ENCODE measurements at places on chromosomes 2 and 18. TPM values are rescaled to one million over a fixed set of nuclear protein-coding genes. Genes with fewer than 3 reads are reported as not detected.
A peak's percentile ranks its signal among the peaks of the same experiment; 100 is the strongest.

DNA sequence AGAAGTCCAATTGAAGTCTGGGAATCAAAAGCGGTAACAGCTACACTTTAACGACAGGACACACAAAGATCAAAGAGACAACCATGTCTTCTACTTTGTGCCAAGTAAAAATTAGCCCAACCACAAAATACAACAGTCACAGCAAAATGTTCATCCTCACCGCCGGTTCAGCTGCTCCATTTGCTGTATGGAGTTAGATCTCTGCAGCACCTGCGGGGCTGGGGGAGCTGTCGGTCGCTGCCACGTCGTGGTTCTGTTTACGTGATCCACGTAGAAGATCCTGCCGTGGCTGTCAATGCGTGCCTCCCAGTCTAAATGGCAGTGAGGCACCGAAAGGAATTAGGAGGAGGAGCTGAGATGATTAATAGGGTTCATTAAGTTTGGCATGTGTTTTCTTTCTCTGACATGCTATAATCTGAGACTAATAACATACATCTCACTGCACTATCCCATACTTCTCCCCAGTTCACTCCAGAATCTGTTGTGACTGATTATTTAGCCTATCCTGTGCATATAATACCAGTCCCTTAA lies 136.5 kb upstream of the STK17B start:
- DNase-seq: no peak

Gene ANKRD30BL
- not detected for total RNA-seq

- no peak for DNase-seq
These were observed 20.5 kb downstream of the TMEM18 start for GRCh38 chr2:656676-657075.

Gene GRHL1
- total RNA-seq: 0.57 TPM

Gene PLGLB2
- 0.50 TPM for total RNA-seq

DNA sequence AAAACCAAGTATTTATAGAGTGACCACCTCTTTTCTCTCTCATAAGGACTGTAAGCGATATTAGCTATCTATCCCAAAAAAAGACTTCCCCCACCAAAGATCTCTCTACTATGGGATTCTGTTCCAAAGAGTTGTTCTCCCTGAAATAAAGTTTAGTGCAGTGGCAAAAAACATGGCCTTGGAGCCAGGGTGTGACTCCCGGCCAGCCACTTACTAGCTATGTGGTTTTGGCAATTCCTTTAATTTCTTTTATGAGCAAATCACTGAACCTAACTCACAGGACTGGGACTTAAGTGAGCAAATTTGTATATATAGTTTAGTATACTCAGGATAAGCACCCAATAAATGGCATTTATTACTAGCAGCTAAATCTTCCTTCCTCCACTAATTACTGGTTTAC lies 42.6 kb downstream of the SESTD1 start:
- no peak for DNase-seq

DNA sequence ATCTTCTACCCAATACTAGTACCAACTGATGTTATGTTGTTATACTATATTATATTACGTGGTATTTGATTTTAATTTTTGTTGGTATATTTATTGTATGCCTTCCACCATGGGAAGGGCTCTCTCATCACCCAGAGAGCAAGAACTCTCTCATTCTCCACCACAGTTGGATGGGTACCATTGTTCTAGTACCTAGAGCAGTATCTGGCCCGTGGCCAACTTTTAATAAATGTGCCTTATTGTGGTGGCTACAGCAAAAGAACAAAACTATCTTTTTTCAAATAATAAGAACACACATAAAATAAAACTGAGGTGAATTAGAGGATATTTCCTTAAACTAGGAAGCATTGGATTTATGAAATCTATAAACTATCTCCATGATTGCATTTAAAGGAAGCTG lies 71.8 kb downstream of the PID1 start:
- DNase-seq: no peak

DNA sequence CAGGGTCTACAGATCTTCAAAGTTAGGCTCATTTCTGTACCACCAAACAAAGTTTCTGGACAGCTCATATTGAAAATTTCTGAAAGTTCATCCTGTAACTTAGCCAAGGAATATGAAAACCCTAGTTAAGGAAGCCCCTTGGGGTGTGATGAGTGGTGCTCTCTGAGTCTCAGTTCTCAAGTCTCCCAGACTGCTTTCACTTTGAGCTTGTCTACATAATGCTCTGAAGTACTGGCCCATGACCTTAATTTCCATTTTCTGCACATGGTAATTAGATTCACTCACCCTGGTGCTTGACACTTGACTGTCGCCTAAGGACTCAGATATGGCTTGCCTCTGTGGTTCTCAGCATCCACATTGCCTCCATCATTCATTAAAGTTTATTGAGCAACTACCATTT lies 51.7 kb upstream of the SATB2 start:
- no peak for DNase-seq

Gene NT5C1B
- total RNA-seq: not detected

Gene CAPN14
- not detected for total RNA-seq

GRCh38 chr2:136185981-136186776 lies 68.2 kb upstream of the CXCR4 start:
- DNase-seq: no peak

Gene EGR4
- not detected for total RNA-seq

DNA sequence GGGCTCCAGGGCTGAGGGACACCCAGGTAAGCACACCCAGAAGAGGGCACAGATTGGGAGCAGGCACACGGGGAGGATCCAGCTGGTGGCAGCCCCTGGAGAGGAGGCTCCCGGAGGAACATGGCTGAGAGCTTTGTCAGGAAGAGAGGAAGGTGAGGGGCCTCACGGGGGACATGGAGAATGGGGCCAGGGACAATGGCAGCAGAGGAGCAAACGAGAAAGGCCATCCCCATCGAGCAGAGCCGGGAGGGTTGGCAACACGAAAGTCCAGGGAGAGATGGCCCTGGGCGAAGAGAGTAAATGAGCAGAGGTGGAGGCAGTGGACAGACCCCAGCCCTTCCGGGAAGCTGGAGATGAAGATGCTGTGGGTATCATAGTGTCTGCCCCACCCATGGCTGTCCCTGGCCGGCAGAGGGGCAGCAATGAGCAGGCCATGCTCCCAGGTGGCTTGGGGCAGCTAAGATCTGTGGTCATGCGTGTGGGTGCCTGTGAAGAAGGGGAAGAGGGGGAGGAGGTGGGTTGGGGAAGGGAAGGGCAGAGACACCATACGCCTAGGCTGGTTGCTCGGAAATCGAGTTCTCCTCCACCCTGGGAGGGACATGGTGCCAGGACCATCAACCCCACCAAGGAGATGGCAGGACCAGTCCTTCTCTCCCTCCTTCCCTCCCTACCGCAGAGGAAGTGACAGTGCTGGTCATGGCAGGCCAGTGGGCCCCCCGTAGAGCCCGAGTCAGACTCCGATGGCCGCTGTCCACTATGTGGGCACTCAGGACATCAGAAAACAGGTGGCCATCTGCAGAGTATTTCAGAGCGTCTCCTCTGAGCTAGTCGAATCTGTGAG lies 191.7 kb downstream of the NDUFA10 start:
- DNase-seq: no peak

Gene CNOT9
- total RNA-seq: 114 TPM

DNA sequence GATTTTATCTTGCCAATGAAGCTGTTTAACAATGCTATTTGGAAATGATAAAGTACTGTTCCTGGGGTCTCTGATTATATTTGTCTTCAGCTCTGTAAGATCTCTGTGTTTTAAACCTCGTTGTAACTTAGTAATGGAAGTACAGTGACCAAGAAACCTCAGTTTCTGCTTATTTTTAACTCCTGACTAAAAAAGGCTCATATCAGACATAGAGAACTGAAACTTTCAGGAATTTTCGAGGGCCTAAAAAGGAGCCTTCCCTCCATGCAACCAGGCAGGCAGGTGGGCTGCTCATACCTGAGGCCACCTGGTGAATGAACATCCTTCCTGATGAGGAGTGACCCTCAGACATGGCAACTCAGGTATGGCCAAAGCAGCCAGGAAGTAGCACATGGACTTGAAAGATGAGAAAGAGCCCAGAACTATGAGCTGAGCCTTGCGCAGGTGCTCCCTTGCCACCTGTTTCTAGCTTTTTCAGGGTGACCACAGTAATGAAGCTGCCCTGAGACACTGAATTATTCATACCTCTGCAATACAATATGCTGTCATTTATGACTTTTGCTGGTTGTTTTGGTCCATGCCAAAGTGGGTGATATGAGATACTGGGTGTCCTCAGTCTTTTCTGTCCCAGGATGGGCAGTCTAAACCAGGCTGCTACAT lies 23.9 kb downstream of the MYO3B start:
- DNase-seq: no peak

DNA sequence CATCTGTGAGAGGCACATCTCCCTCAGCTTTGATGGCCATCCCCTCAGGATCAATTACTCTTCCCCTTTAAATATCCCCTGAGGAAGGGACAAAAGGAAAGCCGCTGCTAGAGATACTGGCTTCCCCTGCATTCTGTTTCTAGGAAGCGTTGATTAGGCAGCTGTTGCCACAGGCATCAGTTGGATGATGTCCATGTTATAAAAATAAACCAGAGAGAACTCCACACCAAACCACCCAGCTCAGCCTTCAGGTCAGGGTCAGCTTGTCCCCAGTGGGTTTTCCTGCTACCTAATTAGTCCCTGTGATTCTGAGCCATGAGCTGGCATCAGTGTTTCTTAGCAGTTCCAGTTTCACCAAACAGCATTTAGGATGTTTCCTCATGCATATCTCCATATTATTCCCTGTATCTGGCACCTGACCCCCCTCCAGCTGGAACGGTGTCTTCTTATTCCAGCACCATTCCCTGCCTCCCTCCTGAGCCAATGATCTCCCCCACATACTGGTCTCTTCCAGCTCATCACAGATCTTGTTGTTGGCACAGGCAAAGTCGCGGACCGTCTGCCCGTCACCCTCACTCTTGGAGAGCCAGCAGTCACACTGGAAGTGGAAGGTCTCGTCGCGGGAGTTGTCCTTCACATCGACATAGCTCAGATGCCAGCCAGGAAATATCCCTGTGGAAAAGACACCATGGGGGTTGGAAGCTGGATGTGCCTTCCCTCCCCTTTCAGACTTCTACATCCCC lies 168.4 kb downstream of the LOXHD1 start:
- DNase-seq: no peak

Gene QPCT
- total RNA-seq: 21.6 TPM

Gene GATA6
- 4.3 TPM for total RNA-seq

Gene IL36G
- not detected for total RNA-seq

- no peak for DNase-seq
These were observed 611.0 kb downstream of the KCNJ3 start for GRCh38 chr2:155309483-155309882.

DNA sequence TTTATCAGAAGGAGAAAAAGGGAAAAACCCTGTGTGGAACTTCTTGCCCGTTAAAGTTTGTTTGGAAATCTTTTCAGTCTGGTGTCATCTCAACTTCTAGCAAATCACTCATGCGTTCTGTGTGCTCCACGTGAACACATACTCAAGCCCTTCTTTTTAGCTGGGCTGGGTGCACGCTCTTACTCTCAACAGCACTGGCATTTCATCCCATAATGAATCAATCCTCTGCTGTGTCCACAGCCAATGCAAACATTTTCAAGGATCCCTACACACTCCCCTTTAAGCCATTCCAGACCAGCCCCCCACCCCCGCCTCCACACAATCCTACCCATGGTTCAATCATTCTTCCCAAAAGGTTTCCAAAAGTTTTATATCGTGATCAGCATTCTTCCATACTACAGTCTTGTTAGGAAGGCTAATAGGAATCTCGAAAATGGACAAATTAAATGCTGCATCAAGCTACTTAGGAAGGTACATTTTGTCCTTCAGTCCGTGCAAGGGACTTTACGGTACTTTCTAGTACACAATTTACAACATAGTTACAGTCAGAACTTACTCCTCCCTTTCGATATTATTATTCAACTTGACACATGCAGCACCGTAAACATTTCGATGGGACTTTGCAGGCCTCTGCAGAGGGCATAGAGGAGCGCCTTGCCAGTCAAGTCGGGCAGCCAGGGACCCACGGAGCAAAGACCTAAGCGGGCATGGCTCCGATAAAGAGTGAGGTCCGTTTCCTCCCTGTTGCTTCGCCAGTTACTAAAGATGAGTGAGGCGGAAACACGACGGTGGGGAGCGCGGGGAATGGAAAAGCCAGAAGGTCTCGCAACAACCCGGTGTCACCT lies 1.4 kb downstream of the PTGR3 start:
- peak; percentile 4 for DNase-seq

- no peak for DNase-seq
These were observed 99.5 kb upstream of the LMAN1 start for GRCh38 chr18:59458575-59458974.

DNA sequence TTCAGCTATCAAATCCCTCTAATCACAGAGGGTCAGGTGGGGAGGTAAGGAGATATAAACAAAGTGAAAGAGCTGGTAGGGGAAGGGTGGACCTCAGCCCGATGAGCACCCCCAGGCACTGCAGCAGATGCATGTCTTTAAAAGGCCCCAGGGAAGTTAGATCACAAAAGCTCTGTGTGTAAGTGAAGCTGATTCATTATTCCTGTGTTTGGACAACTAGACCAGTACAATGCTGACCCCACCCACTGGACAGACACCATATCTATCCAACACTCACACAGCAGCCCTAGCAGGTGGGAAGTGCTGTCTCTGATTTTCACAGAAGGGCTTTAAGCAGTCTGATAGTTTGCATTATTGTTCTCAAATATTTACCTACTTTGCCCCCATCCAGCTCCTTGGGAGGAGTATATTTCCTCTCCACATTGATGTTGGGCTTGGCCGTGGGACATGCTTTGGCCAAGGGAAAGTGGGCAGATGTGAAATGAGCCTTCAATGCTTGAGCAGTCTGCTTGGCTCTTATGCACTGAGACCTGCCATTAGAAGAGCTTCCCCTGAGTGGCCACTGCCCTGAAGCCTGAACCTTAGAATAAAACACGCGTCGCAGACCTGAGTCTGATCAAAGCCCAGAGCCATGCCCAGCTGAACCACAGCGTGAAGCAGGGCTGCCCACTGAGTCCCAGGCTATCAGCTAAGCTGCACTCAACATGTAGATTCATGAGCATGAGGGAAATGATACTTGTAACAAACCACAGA lies 111.4 kb downstream of the COPS8 start:
- DNase-seq: peak; percentile 81

GRCh38 chr2:160057356-160057755 lies 5.1 kb downstream of the PLA2R1 start:
- DNase-seq: no peak

Gene REEP1
- total RNA-seq: 7.8 TPM

GRCh38 chr18:79927607-79928562 lies 23.6 kb downstream of the SLC66A2 start:
- DNase-seq: no peak

Gene BOLL
- total RNA-seq: not detected

Gene ADD2
- total RNA-seq: 50.5 TPM

- no peak for DNase-seq
These were observed 989.2 kb downstream of the CPS1 start for GRCh38 chr2:211545582-211545981.

Gene XIRP2
- 1.9 TPM for total RNA-seq

All from A172 (cell line).